ENCODE measurements at places on chromosomes 6 and 20.

- no peak for DNase-seq
Observed at GRCh38 chr20:64226686-64227580, 28.6 kb upstream of the PCMTD2 start.

GRCh38 chr6:109714611-109715010 lies 23.5 kb downstream of the FIG4 start:
- DNase-seq = no peak

GRCh38 chr20:52102126-52102525 lies 89.5 kb downstream of the ZFP64 start:
- no peak for DNase-seq

GRCh38 chr6:170291271-170292110 lies 613 bp upstream of the DLL1 start:
- peak; percentile 87 for DNase-seq

DNA sequence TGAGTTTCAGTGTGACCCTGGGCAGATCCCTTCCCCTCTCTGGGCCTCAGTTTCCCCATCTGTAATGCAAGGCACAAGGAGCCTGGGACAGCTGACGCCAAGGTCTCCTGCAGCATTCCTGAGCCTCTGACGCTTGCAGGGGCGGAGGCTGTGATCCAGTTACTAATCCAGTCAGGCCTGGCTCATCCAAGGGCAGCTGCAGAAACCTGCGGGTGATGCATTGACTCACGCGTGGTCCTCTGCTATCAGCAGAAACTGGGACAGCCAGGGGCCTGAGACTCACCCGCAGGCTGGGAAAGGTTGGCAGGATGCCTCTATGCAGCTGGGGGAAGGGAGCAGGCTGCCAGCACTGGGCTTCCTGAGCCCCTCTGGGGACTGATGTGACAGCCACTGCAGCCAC lies 65.0 kb upstream of the SIRPA start:
- peak; percentile 19 for DNase-seq

DNA sequence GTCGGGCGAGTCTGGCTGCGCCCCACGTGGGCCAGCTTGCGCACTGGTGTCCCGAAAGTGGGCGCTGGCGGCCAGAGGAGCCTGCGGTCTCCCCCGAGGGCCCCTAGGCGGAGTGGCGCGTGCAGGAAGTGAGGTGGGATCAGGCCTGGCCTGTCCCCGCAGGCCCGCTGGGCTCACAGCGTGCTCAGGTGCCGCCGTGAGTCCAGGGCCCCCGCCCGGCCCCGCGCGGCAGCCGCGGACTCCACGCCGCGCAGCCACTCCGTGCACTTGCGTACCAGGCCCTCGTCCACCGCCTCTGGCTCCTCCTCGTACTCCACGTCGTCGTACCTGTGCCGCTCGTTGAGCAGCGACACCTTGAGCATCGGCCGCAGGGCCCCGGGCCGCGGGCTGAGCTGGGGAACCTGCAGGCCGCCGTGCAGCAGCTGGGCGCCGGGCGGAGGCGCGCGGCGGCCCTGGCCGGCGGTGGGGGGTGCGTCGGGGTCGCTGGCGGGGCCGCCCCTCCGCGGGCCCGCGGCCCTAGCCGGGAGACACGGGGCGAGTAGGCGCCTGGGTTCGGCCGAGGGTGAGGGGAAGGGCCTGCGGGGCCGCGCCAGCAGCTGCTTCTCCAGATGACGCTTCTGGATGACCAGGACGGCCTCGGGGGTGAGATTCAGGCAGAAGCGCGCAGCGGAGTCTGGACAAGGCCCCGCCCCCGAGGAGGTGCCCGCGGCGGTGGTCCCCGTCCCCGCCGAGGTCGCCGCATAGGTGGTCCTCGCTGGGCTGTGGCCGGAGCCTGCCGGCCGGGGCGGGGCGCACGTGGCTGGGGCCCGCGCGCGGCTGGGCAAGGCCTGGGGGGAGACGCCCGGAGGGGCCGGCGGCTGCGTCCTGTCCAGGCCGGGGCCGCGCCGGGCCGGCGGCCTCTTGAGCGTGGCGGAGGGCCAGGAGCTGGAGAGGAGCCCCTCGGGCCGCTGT lies 835 bp downstream of the PRR18 start:
- no peak for DNase-seq

DNA sequence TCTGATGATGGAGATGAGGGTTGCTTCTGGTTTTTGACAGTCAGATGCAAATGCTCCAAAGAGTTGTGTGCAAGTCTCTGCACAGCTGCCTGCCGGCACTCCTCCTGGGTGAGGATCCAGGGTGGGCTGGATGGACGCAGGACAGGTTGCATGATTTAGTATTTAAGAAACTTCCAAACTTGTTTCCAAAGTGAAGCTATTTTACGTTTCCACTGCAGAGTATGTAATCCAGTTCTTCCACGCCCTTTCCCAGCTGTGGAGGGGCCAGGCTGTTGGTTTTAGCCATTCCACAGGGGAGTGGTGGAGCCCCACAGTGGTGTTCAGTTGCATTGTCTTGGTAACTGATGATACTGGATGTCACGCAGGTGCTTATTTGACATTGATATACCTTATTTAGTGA lies 157.3 kb downstream of the THBS2 start:
- no peak for DNase-seq

GRCh38 chr6:87675004-87675681 lies 26.9 kb downstream of the AKIRIN2 start:
- no peak for DNase-seq

- no peak for DNase-seq
Observed at GRCh38 chr6:158068893-158069799, 87.5 kb downstream of the SYNJ2 start.

DNA sequence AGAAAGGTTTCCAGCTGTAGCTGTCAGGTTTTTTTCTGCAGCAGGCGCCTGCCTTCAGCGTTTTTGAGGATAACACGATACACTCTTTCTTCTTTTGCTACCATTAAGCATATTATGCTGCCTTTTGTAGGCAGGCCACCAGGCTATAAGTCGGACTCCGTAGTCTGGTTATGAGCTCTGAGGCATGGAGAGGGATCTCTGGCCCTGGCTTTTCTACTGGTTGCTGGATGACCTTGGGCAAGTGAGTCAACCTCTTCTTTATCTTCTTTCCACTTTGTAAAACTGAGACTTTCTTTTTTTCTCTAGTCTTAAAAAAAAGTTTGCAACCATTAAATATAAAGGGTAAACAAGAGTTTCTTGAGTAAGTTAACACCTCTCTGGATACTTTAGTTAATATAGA lies 120.2 kb downstream of the BCKDHB start:
- no peak for DNase-seq

GRCh38 chr6:132364306-132365074 lies 36.8 kb downstream of the MOXD1 start:
- DNase-seq = no peak

GRCh38 chr6:157403686-157404051 lies 22.7 kb downstream of the ZDHHC14 start:
- DNase-seq = no peak

DNA sequence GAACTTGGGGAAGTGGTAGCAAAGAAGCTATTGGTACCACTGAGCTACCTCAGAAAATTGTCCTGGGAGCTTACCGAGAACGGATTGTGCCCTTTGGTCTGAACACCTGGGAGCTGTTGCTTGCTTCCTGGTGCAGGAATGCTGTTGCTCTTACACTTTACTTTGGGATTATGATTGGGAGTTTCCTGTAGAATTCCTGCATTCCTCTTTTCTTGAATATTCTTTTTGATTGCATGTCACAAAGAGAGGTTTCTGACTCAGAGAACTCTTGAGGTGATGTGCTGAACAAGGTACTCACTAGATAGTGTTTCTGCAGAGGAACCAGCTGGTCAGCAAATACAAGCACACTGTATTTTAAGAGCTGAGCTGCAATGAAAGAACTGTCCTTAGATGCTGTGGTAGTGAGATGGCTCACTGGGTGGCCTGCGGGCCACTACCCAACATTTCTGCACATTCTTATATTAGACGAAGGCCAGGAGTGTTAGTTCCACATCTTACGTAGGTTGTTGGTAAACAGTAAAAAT lies 35.0 kb downstream of the LRRC1 start:
- no peak for DNase-seq

- DNase-seq = no peak
Observed at GRCh38 chr6:89409461-89410035, 2.5 kb downstream of the RRAGD start.

GRCh38 chr6:46584586-46584985 lies 68.0 kb downstream of the CYP39A1 start:
- no peak for DNase-seq

DNA sequence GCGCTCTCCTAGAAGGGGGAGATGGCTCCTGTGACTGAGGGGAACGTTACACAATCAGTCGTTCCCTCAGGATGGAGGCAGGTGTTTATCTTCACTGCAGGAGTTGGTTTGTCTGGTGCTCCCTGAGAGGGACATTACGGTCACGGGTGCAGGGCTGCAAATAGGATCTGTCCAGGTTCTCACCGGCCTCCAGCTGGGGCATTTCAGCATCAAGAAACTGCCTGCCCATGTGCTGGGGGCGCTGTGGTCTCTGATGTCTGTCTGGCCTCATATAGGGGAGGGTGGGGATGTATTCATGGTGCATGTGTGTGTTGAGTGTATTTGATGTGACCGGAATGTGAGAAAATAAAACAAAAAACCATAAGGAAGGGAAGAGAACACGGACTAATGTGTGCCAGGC lies 77.1 kb downstream of the TBC1D7 start:
- no peak for DNase-seq

DNA sequence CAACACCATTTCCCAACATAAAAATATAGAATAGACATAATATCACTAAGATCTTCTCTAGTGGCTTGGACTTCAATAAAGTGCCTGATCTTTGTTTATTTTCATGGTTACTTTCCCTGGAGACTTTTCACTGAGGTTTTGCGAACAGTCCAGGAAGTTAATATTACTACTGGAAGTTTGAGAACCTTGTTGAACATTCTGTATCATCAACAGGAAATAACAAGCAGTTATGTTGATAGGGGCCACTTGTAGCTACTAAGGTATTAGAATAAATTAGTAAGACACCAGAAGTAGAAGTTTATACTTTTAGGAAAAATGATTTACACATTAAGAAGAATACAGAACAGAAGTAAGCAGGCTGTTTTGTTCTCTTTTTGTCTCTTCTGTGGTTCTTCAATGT lies 180.2 kb downstream of the TFAP2B start:
- no peak for DNase-seq

GRCh38 chr6:11217360-11218101 lies 14.9 kb downstream of the NEDD9 start:
- no peak for DNase-seq

DNA sequence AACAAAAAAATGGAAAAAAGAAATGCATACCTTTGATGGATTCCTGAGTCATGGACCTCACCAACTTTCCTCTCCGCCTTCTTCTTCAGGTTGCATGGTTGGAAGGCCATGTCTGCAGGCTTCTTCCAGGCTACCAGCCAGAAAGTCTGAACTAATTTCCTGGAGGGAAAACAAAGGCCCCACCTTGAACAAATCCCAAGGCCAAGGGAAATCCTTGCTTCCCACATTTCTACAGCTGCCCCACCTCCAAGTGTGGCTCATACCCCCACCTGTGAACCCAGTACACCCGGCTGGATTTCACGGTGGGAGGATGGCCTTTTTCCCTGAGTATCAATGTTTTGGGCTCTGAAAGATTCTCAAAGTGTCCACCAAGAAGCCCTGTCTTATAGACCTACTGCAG lies 22.4 kb downstream of the IL17A start:
- DNase-seq = no peak

DNA sequence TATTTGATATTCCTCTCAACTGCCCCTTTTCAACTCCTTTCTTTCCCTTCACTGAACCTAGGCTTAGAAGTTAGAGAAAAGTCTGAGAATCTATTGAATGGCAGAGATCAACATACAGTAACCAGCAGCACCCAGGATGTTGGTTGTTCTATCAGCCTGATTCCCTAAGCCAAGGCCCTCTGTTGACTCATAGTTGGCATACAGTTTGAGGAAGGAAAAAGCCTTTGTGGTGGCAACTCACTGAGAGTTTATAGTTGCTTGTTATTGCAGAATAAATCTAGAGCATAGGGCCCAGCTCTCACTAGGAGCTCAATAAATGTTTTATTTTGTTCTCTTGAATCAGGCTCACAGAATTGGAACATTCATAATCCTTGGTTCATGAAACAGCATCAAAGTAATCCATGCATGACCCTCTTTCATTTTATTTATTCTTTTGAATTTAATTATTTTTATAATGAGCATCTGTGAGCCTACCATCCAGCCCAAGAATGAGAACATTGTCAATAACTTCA lies 119.1 kb upstream of the ADGRF1 start:
- DNase-seq = no peak

DNA sequence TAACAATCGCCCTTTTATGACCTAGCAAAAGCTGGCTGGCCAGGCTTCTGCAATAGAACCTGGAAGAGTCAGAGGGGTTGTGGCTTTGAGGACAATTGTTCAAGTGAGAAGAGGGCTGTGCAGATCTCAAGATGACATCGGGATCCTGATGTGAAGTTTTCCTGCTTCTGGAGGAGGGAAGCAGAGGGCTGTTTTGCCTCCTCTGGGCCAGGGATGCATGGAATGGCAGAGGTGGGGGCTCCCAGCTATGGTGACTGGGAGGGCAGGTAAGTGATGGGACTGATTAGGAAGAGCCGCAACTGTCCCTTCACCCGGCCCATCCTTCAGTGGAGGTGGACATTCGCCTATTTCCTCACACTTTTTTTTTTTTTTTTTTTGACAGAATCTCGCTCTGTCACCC lies 43.4 kb upstream of the BLCAP start:
- DNase-seq = no peak

GRCh38 chr6:72894091-72894490 lies 272.2 kb downstream of the KCNQ5 start:
- no peak for DNase-seq

GRCh38 chr6:142458836-142459235 lies 157.0 kb downstream of the ADGRG6 start:
- no peak for DNase-seq

- DNase-seq = no peak
Observed at GRCh38 chr6:106431972-106432371, 71.5 kb downstream of the CRYBG1 start.

GRCh38 chr20:1394686-1395085 lies 1.8 kb upstream of the FKBP1A start:
- DNase-seq = no peak

GRCh38 chr6:19472153-19472552 lies 365.0 kb upstream of the ID4 start:
- DNase-seq = no peak

DNA sequence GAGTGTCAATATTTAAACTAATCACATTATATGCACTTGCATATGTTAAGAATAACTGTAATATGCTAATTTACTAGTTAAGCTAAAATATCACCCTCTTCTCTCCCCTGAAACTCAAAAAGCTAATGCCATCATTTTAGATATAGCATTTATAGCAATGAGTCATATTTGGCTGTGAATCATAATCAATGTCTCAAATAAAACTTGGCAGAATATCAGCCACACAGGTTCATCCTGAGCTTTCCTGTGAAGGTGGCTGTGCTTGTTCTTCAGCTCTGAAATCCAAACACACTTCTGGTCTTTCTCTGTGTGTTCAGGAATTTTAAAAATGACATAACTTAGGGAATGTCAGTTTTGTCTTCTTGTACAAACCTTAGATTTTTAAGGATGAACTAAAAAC lies 12.8 kb upstream of the PNRC1 start:
- DNase-seq = peak; percentile 8

- no peak for DNase-seq
Observed at GRCh38 chr6:35309611-35310264, 12.1 kb downstream of the DEF6 start.
